ENCODE measurements at places on chromosomes 6 and 20.

- DNase-seq = no peak
Measured at GRCh38 chr20:24622856-24623255, 153.4 kb downstream of the SYNDIG1 start.

- no peak for DNase-seq
Measured at GRCh38 chr20:25352746-25353145, 37.9 kb downstream of the ABHD12 start.

GRCh38 chr20:40326784-40327183 is 362.3 kb downstream of the MAFB start:
- DNase-seq = no peak

- no peak for DNase-seq
Measured at GRCh38 chr6:26043384-26044139, 43.7 kb upstream of the HFE start.

GRCh38 chr6:34554291-34555006 is 1.7 kb downstream of the SPDEF start:
- DNase-seq = no peak

- DNase-seq = no peak
Measured at GRCh38 chr6:215335-216034, 76.8 kb upstream of the DUSP22 start.

DNA sequence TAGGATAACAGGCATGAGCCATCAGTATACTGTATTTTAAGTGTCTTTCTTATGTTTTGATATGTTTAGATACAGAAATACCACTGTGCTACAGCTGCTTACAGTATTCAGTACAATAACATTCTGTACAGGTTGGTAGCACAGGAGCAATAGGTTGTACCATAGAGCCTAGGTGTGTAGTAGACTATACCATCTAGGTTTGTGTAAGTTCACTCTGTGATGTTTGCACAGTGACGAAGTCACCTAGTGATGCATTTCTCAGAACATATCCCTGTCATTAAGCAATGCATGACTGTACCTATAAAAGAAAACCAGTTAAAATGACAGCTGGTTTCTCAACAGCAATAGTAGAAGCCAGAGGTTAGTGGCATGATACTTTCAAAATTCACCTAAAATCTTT is 3.0 kb upstream of the ZBTB24 start:
- DNase-seq = no peak

- DNase-seq = no peak
Measured at GRCh38 chr6:3013486-3013885, 13.8 kb downstream of the NQO2 start.

- no peak for DNase-seq
Measured at GRCh38 chr20:61442075-61442670, 190.1 kb downstream of the CDH4 start.

DNA sequence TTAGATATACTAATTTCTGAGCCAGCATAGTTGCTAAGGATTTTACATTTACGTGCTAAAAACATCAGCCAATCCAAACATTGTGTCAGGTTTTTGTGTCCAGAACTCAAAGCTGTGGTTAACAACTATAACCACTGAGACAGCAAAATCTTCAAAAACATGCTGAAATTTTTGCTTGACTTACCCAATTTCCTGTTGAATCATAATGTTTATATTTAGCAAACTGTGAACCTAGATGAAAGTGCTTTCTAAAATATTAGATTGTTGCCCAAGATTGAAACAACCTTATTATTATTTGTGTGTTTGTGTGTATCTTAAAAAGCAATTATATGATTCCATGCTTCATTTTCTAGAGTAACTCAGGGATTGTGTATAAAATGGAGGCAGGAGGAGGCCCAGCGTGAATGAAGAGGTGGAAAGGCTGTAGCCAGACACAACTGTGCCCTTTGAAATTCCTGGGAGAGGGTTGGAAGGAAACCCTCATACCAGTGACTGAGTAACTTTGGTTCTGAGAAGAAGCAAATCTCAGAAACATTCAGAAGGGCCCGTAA is 48.0 kb downstream of the ARMC2 start:
- DNase-seq = no peak

DNA sequence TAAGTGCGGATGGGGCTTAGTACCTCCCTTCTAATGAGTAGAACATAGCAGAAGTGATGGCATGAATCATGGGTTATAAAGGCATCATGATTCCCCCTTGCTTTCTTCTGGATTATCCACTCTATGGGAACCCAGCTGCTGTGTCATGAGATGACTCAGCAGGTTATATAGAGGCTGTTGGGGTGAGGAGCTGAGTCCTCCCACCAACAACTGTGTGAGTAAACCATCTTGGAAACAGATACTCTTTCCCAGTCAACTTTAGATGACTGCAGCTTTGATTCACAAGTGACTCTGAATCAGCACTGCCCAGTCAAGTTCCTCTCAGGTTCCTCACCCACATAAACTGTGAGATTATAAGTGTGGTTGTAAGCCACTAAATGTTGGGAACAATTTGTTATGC is 46.3 kb downstream of the FAM83B start:
- no peak for DNase-seq

- DNase-seq = no peak
Measured at GRCh38 chr6:69392745-69393144, 404.1 kb downstream of the LMBRD1 start.

DNA sequence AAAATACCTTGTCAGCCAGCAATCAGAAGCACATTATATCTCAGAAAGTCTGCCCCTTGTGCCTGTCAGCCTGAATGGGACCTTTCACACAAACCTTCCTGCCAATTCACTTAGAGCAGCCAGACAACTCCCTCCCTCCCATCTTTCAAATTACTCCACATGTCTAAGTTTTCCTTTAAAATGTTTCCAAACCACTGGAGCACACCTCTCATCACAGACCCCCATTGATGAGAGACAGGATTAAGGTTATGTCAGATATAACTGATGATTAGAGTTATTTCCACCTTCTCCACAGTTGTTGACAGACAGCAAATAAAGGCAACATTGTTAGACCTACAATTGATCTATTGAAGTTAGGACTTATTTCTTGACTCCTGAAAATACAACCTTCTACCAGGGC is 408.4 kb downstream of the PLCB1 start:
- no peak for DNase-seq

GRCh38 chr6:106667022-106667402 is 37.6 kb downstream of the QRSL1 start:
- DNase-seq = no peak
